ENCODE measurements at places on chromosomes 3 and 15.

DNA sequence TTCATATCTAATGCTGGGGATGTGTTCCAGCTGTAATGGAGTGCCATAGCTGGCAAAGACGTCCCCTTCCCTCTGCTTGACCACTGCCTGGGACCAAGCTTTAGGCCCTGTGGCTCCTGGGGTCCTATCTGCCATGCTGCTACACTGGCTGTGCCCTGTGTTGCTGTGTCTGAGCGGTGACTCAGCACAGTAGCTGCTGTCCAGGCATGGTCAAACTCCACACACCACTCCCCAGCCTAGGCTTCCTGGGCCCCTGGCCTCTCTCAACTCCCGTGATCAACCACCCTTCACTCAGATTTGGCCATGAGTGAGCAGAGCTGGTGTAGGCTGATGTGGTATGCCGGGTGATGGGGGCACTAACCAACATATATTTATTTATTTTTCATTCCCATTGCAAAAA lies 27.0 kb downstream of the EPHB1 start:
- DNase-seq, result no peak

GRCh38 chr15:98906712-98907083 lies 100.9 kb downstream of the PGPEP1L start:
- no peak for DNase-seq

GRCh38 chr15:33084661-33085060 lies 109.9 kb downstream of the FMN1 start:
- no peak for DNase-seq

GRCh38 chr3:42507761-42508335 lies 5.4 kb downstream of the VIPR1 start:
- peak; percentile 29 for DNase-seq

GRCh38 chr15:38945551-38946298 lies 381.1 kb upstream of the RASGRP1 start:
- no peak for DNase-seq

DNA sequence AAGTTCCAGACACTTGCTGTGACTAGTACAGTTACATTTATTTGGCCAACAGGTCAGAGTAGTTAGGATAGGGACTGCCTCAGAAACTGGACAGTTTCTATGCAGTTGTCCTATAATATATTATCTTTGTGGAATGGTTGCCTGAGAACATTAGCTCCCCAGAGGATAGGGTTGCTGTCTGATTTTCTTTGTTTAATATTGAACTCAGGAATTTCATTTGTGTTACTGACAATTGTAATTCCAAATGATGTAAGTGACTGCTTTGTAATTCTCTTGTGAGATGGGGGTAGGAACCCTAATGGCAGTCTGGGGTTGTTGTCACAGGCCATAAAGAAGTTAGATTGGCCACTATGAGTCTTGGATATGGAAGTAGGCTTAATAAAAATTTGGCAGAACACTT lies 2.2 kb downstream of the NXPE3 start:
- DNase-seq, result no peak

DNA sequence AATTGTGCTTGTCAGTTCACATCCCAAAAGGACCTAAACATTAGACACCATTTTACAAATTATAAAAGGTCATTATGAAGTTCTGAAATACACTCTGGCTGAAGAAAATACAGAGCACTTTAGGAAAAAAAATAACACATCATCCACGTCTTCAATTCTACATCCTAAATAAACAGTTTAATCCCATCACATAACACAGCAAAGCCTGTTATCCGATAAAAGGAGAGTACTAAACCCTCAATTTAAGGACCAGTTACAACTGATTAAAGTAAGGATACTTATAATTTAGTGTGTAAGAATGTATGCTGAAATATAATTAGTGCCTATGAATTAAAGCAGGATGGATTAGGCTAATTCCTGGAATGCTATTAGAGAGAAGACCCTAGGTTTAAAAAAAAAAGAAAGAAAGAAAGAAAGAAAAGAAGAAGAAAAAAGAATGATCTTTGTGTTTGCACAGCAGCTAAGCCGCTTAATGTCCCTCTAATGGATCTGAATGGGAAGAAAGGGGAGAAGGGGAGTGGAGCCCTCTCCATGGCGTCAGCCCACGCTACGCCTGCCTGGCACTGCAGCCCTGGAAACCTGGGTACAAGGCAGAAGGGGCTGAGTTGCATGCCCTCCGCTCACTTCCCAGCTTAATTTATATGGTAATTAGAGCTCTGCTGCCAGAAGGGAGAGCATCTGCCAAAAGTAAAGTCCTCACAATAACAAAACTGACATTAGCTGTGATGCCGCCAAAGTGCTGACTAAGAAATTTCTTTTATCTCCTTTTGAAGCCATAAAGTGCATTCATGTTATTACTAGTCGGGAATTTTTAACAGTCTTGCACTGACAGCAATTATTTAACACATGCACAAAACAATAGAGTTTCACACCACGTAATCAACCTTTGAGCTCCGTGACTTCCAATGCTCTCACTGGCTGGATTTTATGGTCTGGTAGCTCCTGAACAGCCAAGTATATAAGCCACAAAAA lies 90.0 kb downstream of the FSIP1 start:
- DNase-seq, result no peak

DNA sequence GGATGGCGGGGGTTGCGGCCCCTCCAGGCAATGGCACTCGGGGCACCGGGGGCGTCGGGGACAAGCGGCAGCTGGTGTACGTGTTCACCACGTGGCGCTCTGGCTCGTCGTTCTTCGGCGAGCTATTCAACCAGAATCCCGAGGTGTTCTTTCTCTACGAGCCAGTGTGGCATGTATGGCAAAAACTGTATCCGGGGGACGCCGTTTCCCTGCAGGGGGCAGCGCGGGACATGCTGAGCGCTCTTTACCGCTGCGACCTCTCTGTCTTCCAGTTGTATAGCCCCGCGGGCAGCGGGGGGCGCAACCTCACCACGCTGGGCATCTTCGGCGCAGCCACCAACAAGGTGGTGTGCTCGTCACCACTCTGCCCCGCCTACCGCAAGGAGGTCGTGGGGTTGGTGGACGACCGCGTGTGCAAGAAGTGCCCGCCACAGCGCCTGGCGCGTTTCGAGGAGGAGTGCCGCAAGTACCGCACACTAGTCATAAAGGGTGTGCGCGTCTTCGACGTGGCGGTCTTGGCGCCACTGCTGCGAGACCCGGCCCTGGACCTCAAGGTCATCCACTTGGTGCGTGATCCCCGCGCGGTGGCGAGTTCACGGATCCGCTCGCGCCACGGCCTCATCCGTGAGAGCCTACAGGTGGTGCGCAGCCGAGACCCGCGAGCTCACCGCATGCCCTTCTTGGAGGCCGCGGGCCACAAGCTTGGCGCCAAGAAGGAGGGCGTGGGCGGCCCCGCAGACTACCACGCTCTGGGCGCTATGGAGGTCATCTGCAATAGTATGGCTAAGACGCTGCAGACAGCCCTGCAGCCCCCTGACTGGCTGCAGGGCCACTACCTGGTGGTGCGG lies 1.9 kb downstream of the CHST2 start:
- DNase-seq, result peak; percentile 82

DNA sequence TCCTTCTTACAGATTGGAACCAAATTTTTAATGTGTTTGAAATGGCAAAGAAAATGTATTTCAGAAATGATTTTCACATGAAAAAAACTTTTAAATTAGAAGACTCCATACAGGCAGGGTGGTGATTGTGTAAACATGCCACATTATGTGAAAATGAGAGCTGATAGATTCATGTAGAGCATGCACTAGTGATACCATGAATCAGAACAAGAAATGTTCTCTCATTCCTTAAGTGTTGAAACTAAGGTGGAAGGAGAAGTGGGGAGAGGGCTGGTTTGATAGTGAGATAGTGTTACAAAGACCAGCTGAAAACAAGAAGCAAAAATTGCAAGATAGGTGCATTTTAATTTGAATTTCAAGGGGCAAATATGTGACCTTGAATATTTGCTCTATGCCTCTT lies 100.3 kb downstream of the CCNL1 start:
- DNase-seq, result no peak

- no peak for DNase-seq
Measured at GRCh38 chr3:198090795-198091332, 130.8 kb downstream of the LMLN start.

DNA sequence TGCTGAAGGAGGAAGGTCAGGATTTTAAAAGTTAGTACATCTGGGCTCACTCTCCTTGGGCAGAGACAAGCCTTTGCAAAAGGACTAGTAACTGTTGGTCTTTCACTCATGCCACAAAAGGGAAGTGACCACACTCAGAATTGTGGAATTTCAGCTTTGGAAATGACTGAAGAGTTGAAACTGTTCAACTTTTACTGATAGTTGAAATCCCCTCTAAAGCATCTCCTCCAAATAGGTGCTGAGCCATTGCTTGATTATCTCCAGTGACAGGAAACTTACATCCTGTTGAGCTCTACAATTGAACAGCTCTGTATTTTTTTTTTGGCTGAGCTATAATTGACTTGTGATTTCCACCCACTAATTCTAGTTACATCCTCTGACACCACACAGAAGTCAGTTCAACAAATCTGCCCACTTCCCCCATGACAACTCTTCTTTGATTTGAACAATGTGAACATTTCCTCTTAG lies 254.8 kb upstream of the TPRG1 start:
- DNase-seq, result no peak

DNA sequence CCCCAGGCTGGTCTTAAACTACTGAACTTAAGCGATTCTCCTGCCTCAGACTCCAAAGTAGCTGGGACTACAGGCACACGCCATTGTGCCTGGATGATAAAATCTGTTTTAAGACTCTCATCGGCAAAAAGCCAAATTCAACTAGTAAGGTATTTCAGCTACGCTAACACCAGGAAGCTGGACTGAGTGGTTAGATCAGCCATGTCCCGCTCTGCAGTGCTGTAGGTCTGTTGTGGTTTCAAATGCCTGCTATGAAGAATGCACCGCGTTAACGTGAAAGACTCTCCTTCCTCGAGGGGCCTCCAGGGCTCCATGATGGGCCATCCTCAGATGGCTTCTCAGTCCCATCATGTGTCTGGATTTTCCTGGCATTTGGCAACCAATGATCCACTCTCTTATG lies 70.2 kb downstream of the PCOLCE2 start:
- no peak for DNase-seq

- DNase-seq, result no peak
Measured at GRCh38 chr3:119967353-119968006, 126.8 kb downstream of the GSK3B start.

- no peak for DNase-seq
Measured at GRCh38 chr3:33322412-33322811, 45.2 kb downstream of the FBXL2 start.

- no peak for DNase-seq
Measured at GRCh38 chr3:69906351-69906966, 93.1 kb upstream of the SAMMSON start.

DNA sequence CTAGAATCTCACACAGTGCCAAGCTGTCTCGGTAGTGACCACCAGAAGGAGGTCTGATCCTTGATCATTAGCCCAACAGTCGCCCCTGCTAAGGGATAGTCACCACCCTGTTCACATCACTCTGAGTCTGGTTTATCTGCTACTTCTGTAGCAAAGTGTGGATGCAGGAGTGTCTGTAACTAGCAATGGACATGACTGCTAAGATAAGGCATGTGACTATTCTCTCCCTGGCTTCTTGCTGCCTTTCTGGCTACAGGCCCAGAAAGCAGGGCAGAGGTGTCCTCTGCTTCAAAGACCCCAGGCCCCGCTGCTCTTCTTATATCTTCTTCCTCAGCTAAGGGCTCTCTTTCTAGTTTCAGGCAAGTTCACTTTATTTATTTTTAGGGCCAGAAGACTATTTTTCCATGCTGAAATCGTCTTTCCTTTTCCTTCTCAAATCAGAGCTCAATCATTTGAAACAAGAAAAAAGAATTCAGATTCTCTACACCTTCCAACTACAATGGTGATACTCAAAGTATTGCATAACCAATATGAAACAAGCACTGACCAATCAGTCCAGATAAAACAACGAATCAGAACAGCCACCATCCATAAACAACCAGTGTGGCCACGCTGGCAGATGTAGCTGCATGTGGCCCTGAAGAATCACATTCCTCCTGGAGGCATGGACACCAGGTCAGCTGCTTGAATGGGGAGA lies 8.0 kb upstream of the KNG1 start:
- no peak for DNase-seq

DNA sequence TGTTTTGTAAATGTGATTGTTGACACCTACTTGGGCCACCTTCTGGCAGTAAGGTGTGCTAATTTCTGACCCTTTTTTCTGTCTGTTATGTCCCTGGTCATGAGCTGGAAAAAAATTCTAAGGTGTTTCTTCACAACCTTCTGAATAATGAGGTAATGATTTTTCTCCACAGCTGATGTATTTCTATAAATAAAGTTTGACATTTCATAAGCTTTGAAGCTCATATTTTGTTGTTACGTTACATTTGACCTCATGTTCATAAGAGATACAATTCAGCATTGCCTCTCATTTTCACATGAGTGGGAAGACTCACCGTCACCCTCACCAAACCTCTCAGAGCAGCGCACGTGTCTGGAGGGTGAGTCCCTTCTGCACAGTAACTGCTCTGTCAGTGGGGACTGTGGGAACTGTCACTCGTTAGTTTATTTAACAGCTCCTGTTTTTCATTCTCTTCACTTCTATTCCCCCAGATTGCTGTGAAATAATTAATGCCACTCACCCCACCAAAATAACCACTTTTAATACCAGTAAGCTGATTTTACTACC lies 140.9 kb downstream of the PLCL2 start:
- DNase-seq, result no peak

DNA sequence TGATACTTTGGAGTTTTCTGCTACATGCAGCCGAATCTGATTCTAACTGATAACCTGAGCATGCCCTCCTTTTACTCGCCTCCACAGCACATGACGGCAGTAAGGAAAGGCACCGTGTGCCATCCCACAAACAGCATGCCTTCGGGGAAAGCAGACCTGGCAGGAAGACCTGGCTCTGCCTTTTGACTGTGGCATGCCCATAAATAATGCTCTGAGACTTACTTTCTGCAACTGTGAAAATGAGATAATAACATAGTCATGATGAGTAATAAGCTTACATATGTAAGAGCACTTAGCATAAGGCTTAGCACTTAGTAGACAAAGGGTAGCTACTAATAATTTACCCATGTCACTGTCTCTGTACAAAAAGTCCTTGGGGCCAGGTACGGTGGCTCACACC lies 32.9 kb downstream of the MTHFS start:
- DNase-seq, result no peak

DNA sequence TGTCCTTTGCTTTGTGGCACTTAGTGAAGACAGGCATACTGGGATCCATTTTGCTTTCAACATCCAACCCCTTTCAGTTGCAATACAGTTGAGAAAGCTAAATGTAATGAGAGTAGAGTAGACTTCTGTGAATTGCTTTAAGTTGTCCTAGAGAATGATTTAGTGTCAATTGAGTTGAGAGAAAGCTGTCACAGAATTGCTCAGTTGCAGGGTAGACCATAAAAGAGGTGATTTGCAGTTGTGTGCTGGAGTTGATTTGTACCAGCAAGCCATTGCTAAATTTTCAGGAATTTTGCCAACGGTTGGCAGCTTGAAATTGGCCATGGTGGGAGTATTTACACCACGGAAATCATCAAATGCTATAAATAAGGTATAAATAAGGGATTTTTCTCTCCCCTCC lies 2.2 kb downstream of the ABHD5 start:
- no peak for DNase-seq
